ENCODE measurements at places on chromosomes 4 and X.

DNA sequence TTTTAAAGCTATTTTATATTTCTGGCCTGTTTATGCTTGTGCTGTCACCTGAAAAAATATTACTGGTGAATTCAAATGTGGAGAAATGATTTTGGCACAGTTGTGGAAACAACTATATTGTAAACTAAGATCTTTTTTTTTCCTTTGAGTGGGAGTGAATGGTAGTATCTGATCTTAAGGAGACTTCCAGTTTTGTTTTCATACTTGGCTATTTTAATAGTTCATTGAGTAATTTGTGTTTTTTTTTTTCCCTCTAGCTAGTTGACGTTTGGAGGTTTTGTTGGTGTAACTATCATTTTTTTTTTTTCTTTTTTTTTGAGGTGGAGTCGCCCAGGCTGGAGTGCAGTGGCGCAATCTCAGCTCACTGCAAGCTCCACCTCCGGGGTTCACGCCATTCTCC, 10.5 kb downstream of the STAG2 start:
- DNase-seq: no peak

GRCh38 chrX:139877710-139878414, 55.0 kb downstream of the ATP11C start:
- no peak for DNase-seq

- no peak for DNase-seq
Observed at GRCh38 chr4:177974461-177974860, 532.2 kb upstream of the AGA start.

DNA sequence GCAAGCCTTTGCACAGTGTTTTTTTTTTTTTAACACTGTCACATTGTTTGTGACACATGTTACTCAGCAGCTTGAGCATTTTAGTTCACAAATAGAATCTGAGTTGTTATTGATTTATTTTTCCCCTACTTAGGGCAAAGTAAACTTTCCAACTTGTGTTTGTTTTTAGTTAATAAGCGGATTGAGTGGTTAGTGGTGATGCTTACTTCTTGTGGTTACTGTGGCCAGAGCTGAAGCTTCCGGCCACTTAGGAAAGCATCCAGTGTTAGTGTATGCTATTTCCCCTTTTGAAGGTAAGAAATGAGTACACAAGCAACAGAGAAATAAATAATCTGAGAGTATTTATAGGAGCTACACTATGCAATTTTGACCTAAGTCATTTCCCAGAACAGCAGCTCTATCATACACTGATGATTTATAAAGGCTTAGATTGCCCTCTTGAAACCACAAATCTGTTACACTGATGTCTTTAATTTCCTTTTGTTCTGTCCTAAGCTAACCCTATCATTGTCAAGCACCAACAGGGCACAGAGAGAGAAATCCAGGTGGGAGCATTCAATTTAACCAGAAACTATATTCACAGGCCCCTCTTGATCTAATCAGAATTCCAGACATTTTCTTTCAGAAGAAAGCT, 2464.6 kb downstream of the PCDH7 start:
- DNase-seq: no peak

GRCh38 chr4:11428899-11429698, 405 bp upstream of the HS3ST1 start:
- peak; percentile 18 for DNase-seq

DNA sequence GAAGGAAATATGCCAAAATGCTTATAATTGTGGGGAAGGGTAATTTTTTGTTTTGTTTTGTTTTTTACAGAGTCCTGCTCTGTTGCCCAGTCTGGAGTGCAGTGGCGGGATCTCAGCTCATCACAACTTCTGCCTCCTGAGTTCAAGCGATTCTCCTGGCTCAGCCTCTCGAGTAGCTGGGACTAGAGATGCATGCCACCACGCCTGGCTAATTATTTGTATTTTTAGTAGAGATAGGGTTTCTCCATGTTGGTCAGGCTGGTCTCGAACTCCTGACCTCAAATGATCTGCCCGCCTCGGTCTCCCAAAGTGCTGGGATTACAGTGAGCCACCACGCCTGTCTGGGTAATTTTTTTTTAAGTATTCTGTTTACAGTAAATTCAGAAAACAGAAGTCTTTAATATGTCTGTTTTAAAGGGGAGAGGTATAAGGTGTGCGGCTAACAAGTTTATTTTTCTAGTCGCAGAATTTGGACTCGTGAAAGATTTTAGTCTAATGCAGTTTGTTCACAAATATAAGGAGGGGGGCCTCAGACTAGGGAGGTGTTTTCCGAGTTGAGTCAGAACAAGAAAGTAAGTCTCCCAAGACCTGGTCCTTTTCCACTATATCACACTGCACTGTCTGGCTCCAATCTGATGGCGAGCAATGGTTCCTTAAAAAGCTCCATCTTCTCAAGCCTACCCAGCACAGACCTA, 1.5 kb downstream of the ACSL1 start:
- DNase-seq: no peak

DNA sequence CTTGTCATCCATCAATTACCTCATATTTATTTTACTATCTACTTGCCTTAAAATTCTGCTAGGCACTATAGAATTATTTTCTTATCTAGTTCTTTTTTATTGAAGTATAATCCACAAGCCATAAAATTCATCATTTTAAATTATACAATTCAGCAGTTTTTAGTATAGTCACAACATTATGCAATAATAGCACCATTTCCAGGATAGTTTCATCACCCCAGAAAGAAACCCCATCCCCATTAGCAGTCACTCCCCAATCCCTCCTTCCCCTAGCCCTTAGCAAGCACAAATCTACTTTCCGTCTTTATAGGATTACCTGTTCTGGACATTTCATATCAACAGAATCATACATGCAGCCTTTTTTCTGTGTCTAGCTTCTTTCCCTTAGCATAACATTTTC, 15.6 kb downstream of the SLC10A6 start:
- DNase-seq: no peak

- no peak for DNase-seq
Observed at GRCh38 chr4:5478697-5479096, 229.7 kb downstream of the EVC2 start.

GRCh38 chr4:155017426-155017825, 191.0 kb upstream of the NPY2R start:
- no peak for DNase-seq

DNA sequence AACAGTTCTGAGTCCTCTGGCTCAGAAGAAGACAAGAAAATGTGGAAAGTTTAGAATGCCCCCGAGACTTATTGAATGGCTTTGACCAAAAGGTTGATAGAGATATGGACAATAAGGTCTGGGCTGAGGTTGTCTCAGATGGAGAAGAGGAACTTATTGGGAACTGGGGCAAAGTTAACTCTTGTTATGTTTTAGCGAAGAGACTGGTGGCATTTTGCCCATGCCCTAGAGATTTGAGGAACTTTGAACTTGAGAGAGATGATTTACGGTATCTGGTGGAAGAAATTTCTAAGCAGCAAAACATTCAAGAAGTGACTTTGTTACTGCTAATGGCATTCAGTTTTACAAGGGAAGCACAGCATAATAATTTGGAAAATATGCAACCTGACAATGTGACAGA, 1549.3 kb upstream of the ADGRL3 start:
- DNase-seq: no peak

DNA sequence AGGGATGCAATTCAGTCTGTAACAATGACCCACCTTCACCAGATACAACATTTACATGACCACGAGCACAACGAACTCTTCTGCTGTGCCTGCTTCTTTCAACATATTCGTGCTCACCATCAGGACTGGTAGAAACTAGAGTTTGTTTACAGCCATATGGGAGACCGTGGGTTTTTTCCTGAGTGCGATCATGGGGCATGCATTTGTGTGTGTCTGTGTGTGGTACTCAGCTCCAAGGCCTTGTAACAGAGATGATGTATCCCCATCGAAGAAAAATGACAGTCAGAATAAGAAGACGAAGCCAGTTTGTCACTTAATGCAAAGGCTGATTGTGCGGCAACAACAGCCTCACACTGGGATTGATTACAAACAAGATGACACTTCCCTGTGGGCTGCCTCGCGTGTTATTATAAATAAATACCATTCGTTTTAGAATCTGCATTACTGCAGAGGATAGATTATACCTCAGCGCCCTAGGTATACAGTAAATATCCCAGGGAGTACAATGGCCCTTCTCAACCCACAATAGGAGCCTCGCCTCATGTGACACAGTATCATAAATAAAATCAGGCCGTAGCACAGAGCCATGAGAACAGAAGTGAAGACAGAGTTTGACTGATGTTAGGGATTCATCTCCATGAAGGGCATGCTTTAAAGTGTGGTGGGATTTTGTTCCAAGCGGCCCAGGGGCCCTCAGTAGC, 97.3 kb upstream of the NOCT start:
- no peak for DNase-seq

GRCh38 chrX:153948847-153949805, 4.7 kb upstream of the RENBP start:
- DNase-seq: no peak

DNA sequence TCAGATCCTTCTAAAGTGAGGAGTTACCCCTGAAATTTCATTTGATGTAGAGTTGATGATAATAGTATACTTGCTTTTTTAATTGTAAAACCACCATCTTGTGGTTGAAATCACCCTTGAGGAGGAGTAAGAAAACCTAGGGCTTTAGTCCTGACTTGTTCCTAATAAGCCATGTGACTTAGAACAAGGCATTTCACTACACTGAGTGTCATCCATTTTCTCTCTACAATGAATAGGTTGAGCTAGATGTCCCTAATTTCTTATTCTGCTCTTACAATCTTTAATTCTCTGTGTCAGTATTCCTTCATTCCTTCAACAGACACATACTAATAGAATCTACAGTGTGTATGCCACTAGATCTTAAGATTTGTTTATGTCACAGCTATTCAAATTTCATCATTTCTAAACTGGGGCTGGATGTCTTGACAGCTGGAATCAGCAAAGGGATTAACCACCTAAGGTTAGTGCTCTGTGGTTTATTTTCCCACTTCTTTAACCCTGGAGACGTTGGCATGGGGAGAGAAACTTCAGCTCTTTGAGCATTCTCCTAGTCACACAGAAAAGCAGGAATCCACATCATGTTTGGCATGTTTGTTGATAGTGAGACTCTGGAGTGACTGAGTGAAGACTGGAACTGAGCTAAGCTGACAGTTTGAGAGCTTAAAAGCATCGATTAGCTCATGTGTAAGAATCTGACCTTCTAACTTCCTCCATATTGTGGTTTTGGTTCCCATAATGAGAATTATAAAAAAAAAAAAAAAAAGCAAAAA, 246.3 kb downstream of the NDST4 start:
- DNase-seq: no peak

DNA sequence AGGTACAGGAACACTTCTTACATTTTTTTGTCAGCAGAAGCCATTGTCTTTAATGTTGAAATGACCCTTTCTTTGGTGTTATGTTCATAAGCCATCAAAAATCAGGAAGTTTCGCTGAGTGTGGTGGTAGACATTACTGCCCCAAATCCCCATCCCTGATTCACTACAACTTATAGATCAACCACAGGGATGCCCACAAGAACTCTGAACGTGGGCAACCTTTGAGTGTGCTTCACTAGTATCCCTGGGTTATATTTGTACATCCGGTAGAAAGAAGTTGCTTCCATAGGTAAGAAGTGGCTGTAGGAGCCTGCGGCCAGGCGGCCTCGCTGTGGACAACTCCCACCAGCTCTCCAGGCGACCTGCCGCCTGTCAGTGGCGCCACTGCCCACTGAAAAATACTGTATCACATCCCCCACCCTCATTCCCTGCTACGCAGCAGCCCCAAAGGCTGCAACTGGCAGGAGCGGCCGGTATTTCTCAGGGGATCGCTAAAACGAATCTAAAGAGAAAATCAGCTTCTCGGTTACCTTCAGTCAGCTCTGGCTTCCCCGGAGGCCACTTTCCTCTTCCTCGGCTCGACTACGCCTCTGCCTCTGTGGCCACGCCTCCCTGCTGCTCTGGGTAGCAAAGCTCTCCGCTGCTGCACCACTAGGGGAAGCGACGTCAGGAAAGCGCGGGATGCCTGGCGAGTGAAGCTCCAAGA, 13.9 kb upstream of the ETDC start:
- DNase-seq: peak; percentile 67

DNA sequence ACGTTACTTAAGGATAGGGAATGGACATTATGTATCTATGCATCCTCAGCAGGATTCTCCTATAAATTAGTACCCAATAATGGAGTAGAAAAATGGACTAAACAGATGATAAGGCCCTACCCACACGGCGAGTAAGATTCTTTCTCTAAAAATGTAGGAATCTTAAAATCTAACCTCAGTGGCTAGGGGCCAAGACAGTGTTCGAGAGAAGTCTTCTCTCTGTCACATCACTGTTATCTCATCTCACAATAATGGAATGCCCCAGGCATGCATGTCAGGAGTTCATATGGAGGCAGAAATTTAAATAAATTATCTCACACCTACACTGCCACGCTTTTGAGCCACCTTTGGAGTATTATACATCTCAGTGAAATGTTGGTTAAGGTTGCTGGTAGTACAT, 132.9 kb downstream of the LDB2 start:
- DNase-seq: no peak

- no peak for DNase-seq
Observed at GRCh38 chr4:134636338-134637051, 434.9 kb upstream of the PABPC4L start.

GRCh38 chr4:183533698-183534097, 28.8 kb downstream of the ING2 start:
- no peak for DNase-seq

DNA sequence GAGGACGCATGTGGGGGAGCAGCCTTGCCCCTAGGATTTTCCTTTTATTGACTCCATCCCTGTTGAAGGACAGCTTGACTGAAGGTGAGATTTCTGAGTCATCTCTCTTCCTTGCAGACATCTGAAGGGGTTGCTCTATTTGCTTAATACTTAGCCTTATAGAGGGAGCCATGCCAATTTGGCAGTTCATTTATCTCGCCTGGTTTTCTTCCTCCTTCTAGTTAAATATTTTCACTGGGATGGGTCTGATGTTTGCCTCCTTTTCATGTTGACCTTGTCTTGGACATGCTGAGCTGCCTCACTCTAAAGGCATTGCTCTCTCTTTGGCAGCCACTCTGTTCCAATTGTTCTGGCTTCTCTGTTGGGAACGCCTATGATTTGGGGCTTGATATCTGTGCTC, 151.0 kb upstream of the PSAPL1 start:
- no peak for DNase-seq

GRCh38 chr4:1074077-1074476, 39.3 kb downstream of the RNF212 start:
- no peak for DNase-seq

Data from stimulated activated effector memory CD8-positive, alpha-beta T cell treated with anti-CD3 and anti-CD28 coated beads, Interleukin-12 subunit alpha, Interleukin-12 subunit beta, amount 100 ng/mL, for 72 hours (primary cell).